Hematopoietic multipotent progenitor cell (in vitro differentiated cells): ENCODE measurements at places on chromosomes 6 and 20.

DNA sequence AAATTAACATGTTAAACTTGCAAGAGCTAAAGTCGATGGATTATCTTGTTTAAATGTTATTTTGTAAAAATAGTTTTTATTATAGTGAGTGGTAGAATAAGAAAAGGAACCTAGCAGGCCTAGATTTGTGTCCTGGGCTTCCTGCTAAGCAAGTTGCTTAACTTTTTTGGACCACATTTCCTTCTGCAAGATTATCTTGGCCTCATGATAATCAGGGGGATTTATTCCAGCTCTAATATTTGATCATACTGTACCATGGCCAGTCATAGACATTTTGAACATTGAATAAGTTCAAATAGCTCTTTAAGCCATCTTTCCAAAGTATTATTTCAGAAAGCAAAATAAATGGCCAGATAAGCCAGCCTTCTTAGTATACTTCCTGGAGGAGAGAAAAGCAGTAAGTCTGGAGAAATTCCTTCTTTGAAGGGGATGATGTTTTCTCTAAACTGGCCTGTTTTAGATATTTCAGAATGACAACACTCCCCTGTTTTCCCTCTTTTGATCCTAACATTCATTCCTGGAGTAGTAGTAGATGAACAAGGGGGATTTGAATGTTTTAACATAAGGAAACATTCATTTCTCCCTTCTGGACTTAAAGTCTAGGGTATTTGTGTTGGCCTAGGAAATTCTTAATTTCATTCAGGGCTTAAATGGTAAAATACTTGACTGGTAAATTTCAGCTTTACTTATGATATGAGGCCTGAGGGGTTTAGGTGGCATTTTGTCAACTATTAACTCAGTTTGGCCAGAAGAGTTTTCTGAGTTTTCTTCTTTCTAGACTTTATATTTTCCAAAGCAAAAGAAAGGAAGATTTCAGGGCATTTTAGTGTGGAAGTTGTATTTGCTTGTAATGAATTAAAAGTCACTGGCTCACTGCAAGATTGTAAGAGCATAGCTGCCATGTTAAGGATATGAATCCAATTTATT lies 108.8 kb upstream of the SCGN start:
- no peak for DNase-seq

DNA sequence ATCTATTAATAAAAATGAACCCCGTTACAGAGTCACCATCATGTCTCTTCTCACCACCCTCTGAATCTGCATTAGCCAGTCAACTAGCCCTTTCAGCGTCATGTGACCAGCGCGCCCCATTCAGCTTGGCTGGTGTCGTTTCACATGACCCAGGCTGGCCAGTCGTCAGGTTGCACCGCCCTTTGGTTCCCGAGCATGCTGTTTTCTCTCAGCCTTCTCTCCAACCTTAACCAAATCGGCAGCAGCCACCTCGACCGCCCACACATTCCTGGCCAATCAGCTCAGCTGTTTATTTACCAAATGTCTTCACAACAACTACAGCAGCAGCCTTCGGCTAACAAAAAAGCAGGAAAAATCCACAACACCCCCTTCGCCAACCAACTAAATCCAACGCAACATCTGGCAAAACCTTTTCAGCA lies 5.6 kb downstream of the SRSF3 start:
- DNase-seq = no peak

- DNase-seq = no peak
Observed at GRCh38 chr6:168499045-168499650, 58.2 kb downstream of the SMOC2 start.

- DNase-seq = no peak
Observed at GRCh38 chr6:73704798-73705197, 8.8 kb downstream of the CD109 start.

GRCh38 chr6:56420296-56420695 lies 172.9 kb upstream of the COL21A1 start:
- no peak for DNase-seq

GRCh38 chr6:82494367-82494766 lies 130.8 kb downstream of the TPBG start:
- DNase-seq = no peak

DNA sequence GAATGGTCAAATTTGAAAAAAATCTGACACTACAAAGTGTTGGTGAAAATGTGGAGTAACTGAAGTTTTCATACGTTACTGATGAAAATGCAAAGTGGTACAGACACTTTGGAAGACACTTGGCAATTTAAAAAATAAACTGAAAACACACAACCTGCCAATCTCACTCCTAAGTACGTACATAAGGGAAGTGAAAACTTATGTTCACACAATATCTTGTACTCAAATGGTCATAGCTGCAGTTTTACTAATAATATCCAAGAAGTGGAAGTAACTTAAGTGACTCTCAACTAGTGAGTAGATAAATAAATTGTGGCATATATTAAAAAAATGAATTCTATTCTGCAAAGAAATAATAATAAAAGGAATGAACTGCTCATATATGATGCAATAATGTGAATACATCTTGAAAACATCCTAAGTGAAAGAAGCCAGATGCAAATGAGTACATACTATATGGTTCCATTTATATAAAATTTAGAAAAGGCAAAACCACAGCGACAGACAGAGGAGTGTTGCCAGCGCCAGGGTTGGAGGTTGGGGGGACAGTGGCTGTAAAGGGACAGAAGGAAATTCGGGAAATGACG lies 198.2 kb downstream of the ERMARD start:
- DNase-seq = no peak

DNA sequence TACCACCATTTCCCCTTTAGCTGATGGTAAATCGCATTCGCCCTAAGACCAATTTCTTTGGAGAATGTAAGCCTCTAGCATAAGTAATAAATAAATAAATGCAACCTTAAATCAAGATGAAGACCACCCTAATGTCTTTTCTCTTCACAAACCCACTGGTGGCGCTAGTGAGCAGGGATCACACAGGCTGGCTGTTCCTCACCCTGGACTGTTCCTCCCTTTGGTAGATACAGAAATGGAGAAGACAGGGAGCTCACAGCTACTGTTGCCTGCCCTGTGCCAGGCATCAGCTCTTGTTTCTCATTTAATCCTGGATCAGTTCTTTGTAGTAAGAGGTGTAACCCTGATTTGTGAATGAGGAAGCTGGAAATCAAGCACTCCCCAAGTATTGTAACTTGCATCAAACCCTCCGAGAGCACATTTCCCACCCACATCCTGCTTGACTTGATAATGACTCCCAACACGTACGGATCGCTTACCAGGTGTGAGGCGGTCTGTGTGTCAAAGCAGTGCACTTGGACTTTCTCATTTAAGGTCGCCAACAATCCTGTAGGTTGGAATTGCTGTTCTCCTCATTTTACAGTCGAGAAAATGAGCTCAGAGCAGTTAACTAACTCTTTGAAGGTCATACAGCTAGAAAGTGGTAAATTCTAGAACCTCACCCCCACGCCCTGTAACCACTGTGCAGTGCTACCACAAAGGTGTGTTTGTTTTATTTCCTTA lies 236.1 kb downstream of the TSHZ2 start:
- no peak for DNase-seq

- no peak for DNase-seq
Observed at GRCh38 chr6:106156413-106156812, 70.3 kb downstream of the PRDM1 start.

DNA sequence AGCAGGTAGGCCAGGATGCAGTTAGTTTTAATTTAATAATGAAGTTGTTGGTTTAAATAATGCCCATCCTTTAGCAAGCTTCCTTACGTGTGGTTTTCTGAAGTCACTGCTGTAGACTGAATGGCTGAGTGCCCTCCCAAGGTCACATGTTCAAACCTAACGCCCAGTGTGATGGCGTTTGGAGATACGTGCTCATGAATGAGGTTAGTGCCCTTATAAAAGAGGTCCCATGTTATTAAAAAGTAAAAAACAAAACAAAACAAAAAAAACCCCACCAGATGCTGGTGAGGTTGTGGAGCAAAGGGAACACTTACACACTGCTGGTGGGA lies 16.3 kb downstream of the LRP11 start:
- no peak for DNase-seq

DNA sequence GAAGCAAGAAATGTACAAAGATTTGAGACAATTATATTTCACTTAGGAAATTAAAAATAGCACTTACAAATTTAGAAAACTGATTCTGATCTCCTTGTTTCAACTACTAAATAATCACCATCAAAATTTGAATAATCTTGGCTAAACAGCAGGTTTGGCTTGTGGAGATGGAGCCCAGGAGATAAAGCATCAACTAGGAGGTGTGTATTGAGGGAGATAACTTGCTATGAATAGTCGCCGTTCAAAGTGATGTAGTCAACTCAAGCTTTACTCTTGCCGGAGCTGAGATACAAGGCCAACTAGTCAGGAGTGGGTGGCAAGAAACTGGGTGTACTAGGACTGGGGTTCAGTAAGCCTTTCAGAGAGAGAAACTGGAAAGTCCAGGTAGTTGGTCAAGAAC lies 117.7 kb downstream of the TRMT11 start:
- no peak for DNase-seq

DNA sequence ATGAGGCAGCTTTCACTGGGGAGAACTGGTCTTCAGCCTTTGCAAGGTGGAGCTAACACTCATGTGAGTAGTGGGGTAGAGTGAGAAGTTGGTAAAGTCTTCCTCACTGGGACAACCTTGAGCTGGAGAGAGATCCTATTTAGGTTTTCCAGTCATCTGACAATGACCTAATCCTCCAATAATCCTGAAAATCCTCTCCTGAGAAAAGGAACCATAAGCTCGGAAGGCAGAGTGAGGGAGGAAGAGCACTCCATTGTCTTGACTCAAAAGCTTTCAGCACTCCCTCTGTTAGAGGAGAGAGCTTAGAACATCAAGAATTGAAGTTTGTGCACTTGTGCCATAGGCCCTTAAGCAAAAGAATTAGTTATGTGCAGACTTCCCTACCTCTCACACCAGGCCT lies 77.8 kb downstream of the TRAM2 start:
- no peak for DNase-seq

DNA sequence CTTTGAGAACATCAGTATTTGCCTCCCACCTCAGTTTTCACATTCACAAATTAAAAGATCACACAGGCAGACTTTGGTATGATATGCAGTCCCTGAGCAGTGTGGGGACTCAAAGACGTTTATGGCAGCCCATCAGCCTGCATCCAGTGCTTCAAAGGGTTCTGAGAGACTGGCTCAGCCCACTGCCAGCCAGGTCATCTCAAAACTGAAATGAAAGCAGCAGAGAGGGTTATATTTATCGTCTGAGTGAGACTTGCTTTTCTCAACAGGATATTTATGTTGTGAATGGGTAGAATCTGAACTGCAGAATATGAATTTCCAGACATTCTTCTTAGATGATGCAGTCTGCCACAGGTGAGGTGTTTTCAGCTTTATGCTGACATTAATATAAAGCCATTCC lies 159.8 kb downstream of the NRN1 start:
- DNase-seq = no peak
